ENCODE measurements at places on chromosomes 4 and X.

DNA sequence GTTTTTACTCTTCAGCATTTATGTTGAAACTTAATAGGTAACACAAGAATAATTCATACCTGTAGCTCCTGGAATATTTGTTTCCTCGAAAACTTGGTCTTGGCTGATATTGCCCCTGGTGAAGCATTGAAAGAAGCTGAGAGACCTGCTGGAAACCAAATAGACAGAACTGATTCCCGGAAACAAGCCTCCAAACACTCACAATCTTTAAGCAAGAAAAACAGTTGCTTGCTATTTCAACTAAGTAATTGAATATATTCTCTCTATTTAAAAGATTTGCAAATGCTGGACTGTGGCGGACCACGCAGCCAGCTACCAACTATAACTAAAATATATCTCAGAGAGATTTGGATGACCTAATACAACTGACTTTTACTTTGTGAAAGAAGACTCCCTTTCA is 3.6 kb downstream of the PCDH18 start:
- H3K4me1 ChIP-seq: peaks cover 28% of the 10 kb centered on the region
- H3K36me3 ChIP-seq: no peaks in the 10 kb centered on the region
- H3K27me3 ChIP-seq: no peaks in the 10 kb centered on the region
- H3K4me3 ChIP-seq: peak overlapping the region; percentile 67

DNA sequence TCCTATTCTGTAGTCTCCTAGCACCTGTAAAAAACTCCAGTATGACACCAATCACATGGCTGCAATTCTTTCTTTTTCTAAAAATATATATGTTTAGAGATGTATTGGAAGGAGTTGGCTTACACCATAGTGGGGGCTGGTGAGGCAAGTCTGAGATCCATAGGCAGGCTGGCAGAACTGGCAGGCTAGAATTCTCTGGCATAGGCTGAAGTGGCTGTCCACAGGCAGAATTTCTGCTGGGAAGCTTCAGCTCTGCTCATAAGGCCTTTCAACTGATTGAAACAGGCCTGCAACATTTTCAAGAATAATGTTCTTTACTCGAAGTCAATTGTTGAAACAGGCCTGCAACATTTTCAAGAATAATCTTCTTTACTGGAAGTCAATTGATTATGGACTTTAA is 37.0 kb downstream of the FGF2 start:
- H3K4me1 ChIP-seq: peaks cover 15% of the 10 kb centered on the region
- H3K36me3 ChIP-seq: no peaks in the 10 kb centered on the region
- H3K27ac ChIP-seq: no peak overlapping the region

GRCh38 chrX:139448996-139449395 is 81.5 kb upstream of the F9 start:
- no peaks in the 10 kb centered on the region for H3K36me3 ChIP-seq
- no peak overlapping the region for H3K27ac ChIP-seq
- H3K27me3 ChIP-seq: no peaks in the 10 kb centered on the region
- H3K4me1 ChIP-seq: no peaks in the 10 kb centered on the region

DNA sequence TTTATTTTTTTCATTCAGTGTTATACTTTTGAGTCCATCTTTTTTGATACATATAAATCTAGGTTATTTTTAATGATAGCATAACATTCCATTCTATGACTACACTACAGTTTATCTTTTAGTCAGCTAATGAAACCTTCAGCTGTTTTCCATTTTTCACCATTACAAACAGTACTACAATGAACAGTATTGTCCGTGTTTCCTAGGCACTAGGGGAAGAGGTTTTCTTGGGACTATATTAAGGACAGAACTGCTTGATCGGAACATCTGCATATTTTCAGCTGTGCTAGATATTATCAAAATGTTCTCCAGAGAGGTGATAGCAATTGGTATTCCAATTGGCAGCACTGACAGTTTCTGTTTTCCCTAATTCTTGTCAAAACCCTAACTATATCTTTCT is 44.3 kb upstream of the HCCS start:
- DNase-seq: no peak
- H3K4me3 ChIP-seq: no peak overlapping the region
- no peaks in the 10 kb centered on the region for H3K4me1 ChIP-seq
- no peak overlapping the region for H3K27ac ChIP-seq
- no peaks in the 10 kb centered on the region for H3K27me3 ChIP-seq
- no peaks in the 10 kb centered on the region for H3K36me3 ChIP-seq

DNA sequence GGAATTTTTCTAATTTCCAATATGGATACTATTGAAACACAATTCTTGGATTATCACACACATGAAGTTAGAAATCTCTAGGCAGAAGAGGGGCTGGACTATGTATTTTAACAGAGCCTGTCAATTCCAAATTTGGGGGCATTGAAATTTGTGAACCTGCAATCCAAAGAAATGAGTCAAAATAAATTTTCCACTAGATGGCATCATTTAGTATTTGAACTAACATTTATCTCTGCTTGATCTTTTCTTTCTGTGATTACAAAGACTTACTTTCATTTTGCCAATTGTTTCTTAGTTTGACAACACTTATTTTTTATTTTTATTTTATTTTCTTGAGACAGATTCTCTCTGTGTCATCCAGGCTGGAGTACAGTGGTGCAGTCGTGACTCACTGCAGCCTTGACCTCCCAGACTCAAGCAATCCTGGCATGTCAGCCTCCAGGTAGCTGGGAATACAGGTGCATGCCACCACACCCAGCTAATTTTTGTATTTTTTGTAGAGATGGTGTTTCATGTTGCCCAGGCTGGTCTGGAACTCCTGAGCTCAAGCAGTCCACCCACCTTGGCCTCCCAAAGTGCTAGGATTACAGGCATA is 2.7 kb upstream of the PYURF start:
- H3K27me3 ChIP-seq: no peaks in the 10 kb centered on the region
- H3K4me3 ChIP-seq: no peak overlapping the region
- peaks cover 32% of the 10 kb centered on the region for H3K4me1 ChIP-seq
- H3K36me3 ChIP-seq: no peaks in the 10 kb centered on the region

DNA sequence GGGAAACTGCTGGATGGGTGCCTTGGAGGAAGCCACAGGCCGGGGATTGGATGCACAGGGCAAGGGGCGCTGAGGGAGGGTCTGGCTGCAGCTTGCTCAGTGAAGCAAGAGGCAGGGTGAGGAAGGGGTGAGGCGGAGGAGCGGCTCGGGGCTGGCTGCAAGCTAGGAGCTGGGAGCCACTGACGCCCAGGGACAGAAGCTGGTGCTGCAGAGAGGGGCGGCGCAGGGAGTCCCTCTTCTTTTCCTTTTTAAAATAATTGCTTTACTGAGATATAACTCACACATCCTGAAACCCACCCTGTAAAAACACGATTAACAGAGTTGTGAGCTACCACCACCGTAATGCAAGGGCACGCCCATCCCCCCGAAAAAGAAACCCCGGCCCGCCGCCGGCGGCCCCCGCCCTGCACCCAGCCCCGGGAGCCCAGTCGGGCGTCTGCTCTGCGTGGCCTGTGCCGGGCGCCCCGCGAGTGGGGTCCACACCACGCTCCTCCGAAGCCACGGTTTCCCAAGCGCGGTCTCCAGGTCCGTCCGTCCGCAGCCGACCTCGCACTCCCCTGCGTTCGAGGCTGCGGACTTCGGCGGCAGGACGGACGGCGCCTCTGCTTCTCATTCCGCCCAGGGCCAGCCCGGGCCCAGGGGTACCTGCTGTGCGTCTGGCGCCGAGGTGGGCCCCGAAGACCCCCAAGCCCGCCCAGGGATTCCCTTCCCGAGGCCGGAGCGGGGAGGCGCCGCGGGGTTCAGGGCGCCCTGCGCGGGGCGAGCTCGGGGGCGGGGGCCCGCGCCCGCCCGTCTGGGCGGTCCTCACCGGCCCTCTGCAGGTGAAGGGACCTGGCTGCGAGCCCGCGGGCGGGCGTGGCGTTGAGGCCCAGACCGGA is 866 bp upstream of the UVSSA start:
- DNase-seq: no peak
- H3K4me3 ChIP-seq: peak overlapping the region; percentile 76
- H3K27me3 ChIP-seq: no peaks in the 10 kb centered on the region

DNA sequence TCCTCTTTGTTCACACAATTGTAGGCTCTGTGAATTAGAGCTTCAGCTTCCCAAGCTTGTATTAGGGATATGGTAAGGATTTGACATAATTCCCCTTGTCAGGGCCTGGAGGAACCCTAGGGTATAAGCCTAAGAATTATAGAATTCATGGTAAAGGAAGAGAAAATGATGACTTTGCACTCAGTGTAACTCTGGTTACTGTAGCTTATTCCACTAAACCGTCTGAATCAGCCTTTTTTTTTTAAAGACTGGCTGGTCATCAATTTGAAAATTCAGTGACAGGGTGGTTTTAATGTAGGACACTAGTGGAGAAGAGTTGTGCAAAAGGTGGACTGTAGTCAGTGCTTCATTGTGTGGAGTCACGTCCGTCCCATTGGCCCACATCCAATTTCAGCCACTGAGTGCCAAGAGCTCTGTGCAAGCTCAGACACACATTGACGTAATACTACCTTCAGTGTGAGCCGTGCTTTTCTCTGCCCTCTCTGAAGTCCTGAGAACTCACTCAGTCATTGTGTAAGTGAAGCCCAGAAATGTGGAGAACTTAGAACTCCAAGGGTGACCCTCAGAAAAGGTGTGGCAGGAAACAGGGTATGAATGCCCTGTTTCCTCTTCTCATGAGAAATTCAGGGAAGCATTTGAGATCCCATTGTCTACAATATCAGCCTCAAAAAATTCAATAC is 449.8 kb downstream of the C4orf33 start:
- DNase-seq: no peak
- H3K27me3 ChIP-seq: no peaks in the 10 kb centered on the region
- no peak overlapping the region for H3K4me3 ChIP-seq
- H3K36me3 ChIP-seq: no peaks in the 10 kb centered on the region
- H3K4me1 ChIP-seq: no peaks in the 10 kb centered on the region
- no peak overlapping the region for H3K27ac ChIP-seq

DNA sequence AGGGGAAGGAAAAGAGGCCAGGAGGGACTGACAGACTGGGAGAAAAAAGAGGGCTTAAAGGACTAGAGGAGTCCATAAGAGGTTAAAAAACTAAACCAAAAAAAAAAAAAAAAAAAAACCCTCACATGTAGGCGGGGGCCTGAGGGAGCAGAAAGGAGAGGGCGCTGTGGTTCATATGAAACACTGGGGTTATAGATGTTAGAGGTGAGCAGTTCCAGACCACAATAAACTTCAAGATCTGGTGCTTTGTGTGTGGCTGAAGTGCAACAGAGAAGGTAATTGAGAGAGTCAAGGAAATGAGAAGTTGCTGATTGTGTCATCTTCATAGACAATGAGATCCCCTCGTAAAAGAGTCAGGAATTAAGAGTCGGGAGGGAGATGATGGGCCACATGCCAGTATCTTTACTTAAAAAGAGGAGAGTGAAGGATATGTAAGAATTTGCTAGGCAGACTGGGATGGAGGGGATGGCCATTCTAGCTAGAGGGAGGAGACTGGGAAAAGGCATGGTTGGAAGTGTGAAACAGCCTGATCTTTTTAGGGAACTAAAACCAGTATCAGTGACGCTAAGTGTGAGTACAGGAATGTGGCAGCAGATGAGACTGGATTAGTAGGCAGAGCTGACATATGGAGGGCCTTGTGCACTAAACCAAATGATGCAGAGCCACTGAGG is 18.4 kb upstream of the OGT start:
- no peak for DNase-seq
- H3K4me3 ChIP-seq: no peak overlapping the region
- no peaks in the 10 kb centered on the region for H3K36me3 ChIP-seq
- H3K27ac ChIP-seq: no peak overlapping the region
- H3K27me3 ChIP-seq: no peaks in the 10 kb centered on the region

DNA sequence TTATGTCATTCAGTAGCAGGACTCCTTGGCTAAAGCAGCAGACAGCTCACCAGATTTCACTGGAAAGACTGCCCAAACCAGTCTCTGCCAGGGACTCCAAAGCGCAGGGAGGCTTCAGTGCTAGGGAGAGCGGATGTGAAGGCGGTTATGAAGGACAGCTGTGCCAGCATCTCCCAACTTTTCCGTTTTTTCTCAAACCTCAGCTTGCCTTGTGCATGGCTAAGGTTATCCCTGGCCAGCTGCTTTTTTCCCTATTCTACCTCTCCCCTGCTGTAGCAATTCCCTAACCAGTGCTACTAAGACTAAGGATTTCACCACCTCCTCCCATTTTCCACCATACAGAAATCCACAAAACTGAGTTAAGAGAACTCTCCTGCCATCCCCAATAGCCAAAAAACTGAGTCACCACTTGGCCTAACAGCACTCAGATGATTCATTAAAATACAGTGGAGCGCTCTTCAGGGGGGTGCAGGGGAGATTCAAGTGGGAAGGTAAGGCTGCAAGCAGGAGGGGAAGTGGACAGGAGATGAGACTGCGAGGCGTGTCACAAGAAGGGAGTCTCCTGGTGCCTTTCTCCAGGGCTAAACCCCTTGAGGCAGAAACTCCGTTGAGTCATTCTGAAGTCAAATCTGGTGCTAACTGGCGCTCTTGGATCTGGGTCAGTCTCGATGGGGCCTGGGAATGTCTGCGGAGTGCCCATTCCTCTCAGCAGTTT is 90.7 kb downstream of the PALLD start:
- H3K4me3 ChIP-seq: peak overlapping the region; percentile 17
- no peak for DNase-seq
- H3K27me3 ChIP-seq: no peaks in the 10 kb centered on the region
- H3K36me3 ChIP-seq: no peaks in the 10 kb centered on the region
- H3K27ac ChIP-seq: peak overlapping the region; percentile 76

DNA sequence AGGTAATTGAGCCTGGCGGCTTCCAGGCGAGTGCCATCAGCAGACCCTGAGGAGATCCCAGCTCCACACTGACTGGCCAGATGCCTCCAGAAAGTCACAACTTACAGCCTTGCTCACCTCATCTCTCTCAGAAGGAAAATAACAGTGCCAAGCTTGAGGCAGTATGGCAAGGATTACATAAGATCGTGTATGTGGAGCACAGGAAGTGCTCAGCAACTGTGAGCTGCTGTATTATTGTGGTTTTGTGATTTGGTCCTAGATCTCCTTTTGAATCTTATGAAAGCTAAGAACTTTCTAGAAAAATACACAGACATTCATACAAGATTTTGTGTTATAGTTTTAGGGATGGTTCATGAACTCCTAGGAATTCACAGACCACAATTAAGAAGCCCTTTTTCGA is 14.0 kb downstream of the RASL11B start:
- no peak overlapping the region for H3K4me3 ChIP-seq
- no peak overlapping the region for H3K27ac ChIP-seq

GRCh38 chr4:8653326-8654000 is 60.9 kb downstream of the CPZ start:
- no peaks in the 10 kb centered on the region for H3K27me3 ChIP-seq
- H3K4me3 ChIP-seq: no peak overlapping the region
- H3K27ac ChIP-seq: no peak overlapping the region
- no peak for DNase-seq

DNA sequence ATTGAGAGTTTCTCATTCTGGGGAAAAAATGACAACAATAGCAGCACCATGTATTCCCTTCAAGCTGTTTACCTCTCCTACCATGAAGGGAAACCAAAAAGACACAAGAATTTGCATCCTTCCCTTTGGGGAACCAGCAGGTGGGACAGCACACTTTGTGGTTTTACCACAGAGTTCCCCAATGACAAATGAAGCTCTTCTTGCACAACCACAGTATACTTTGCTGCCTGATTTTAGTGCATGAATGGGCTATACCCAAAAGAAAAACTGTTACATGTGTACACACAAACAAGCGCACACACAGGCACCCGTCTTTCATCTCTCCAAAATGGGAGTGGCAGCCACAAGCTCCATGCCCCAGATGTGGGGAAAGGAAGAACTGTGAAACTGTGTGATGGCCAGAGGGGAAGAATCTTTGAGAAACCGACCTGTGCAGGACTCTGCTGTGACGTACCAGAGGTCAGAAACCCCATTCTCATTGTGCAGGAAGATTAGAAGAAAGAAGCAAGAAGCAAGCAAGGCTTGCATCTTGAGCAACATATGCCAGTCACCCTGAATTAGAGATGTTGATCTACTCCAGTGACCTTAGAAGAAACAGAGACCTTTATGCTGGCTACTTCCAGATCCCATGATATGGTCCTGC is 2.7 kb upstream of the MAML3 start:
- no peaks in the 10 kb centered on the region for H3K36me3 ChIP-seq
- no peak overlapping the region for H3K4me3 ChIP-seq
- no peaks in the 10 kb centered on the region for H3K27me3 ChIP-seq
- H3K4me1 ChIP-seq: no peaks in the 10 kb centered on the region
- no peak overlapping the region for H3K27ac ChIP-seq
- no peak for DNase-seq
